ENCODE measurements at places on chromosomes 1 and 21.
A peak's percentile ranks its signal among the peaks of the same experiment; 100 is the strongest.

GRCh38 chr1:247007511-247008405, at the start of gene ZNF695:
Gene ZNF695, minus strand, starts transcription at chr1:247008057. Its CDS starts 149 bp downstream, at chr1:247007908.
- no peak for DNase-seq

GRCh38 chr1:156129687-156130577, 15.4 kb downstream of the LMNA start:
- DNase-seq, result peak; percentile 64

- DNase-seq, result no peak
Observed at GRCh38 chr21:41764558-41765419, 2.1 kb downstream of the RIPK4 start.

GRCh38 chr1:167669209-167670124, 39.4 kb downstream of the RCSD1 start:
- no peak for DNase-seq

DNA sequence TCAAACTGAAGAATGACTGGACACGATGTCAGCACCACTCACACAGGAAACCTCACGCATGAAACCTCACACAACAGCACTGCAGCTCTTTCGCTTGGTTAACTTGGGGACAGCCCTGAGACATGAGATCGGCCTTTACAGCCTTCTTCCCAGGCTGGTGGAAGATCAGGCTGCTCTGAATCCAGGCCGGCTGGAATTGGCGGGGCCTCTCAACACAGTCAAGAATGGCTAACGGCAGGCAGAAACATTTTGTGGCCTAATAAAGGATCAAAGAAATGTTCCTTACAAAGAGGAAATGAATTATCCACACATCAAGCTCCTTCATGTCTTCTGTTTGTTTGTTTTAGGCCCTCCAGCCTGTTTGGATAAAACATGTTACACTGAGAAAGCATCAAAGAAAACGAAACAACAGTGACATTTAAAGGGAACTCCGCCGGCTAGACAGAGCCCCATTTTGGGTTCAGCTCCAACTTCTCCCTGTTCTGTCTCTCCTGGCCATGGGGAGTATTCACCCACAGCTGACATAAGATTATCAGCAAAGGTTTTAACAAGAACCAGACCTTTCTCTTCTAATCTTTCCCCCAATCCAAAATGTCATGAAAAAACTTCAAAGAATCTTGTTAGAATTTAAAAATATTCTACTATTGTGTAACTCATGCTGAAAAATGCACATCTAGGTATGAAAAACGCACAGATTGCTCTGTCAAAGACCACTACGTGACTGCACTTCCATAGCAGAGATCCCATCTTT, 131.2 kb downstream of the SLC45A1 start:
- DNase-seq, result no peak

- DNase-seq, result no peak
Observed at GRCh38 chr1:170768929-170769328, 105.0 kb downstream of the PRRX1 start.

- no peak for DNase-seq
Observed at GRCh38 chr1:34781071-34781843, at the start of gene GJB3. Gene GJB3, plus strand, starts transcription at chr1:34781214. Its CDS starts 3,549 bp downstream, at chr1:34784763.

- DNase-seq, result no peak
Observed at GRCh38 chr1:169236143-169236542, 129.7 kb downstream of the ATP1B1 start.

DNA sequence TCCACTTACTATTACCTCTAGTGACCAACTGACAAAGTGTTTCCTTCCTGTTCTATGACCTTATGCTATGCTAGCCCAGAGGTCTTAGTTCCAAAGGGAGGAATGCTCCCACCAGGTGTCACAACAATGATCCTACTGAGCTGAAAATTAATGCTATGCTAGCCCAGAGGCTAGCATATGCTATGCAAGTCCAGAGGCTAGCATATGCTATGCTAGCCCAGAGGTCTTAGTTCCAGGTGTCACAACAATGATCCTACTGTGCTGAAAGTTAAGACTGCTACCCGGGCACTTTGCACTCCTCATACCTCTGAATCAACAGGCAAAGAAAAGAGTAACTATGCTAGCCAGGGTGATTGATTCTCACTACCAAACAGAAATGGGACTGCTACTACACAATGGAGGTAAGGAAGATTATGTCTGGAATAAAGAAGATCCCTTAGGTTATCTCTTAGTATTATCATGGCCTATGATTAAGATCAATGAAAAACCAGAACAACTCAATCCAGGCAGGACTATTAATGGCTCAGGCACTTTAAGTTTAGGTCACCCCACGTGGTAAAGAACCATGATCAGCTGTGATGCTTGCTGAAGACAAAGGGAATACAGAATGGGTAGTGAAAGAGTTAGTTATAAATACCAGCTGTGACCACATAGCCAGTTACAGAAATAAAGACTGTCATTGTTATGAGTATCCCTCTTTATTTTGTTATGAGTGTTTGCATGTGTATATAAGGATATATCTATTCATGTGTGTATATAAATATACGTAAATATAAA, 114.1 kb downstream of the CSMD2 start:
- no peak for DNase-seq

DNA sequence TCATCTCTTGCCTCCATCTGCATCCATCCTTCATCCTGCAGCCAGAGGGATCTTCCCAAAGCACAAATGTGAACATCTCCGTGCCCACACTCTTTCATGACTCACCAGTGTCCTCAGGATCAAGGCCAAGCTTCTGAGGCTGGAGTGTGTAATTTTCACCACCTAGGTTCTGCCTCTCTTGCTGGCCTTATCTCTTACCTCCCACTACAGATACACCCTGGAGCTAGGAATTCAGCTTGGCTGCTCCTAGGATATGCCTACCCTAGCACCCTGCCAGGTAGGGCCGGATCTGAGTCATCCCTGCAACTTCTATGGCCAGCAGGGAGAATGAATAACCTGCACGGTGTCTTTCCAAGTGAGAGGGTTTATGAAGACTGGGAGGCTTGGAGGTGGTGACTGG, 208.7 kb upstream of the CSF3R start:
- DNase-seq, result no peak

DNA sequence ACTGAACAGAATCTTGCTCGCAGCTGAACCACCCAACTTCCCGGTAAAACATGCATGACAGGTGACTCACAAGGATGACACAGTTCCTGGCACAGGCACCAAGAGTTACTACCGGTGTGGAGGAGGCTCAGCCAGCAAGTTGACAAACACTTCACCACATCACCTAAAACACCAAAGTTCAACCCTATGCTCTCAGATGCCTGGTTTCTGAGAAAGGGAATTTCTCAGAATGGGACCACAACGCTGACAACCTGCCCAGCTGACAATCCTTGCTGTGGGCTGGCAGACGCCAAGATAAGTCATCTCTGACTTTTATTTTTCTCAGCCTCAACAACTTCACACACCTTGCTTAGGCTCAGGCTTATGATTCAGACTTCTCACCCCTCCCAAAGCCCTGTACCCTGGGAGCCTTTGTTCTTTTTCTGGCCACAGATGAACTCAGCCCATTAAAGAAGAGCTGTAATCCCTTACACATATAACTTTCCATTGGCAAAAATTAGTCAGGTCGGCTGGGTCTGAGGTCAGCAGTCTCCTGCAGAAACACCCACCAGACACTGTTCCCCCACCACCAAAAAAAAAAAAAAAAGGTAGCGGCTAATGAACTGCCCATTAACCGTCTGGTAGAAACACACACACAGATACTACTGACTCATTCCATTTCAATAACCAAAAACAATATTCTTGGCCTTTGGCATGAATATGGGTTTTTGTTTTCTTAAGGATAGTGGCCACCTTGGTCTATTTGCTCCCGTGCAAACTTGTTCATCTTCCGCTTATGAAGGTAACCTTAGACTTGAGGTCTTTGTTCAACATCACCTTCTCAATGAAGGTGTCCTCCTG, 10.8 kb upstream of the TIAM1 start:
- peak; percentile 30 for DNase-seq

DNA sequence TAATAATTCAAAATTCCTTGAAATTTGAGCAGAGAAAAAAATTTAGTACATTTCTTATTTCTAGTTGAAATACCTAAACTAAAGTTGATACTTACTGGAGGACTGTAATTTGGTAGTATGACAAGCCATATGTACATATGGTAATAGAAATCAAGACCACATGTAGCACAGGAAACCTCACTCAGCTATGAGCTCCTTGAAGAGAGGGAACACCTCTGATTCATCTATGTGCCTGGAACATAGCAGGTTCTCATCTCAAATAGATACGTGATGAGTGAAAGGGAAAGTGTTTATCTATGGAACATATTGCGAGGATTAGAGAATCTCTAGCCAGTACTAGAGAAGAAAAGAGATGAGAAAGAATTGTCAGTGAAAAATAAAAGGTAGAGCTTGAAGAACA, 47.9 kb upstream of the GNG4 start:
- DNase-seq, result no peak

GRCh38 chr1:14590411-14591180, 7.9 kb upstream of the KAZN start:
- DNase-seq, result no peak

DNA sequence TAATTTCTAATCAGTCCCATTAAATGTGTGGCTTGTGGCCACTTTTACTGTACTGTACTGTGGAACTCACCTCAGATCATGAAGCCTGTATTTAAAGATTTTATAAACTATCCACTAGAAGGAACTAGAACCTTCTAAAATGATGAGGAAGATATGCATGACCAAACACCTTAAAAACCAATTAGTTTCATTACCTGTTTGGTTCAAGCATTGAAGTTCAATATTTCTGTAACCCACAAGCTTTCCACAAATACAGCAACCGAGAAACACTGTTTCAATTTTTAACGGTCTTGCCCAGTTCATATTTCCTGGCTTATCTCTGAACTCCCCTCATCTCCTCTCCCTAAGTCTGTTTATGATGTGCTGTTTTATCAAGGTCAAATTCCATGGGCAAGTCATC, 264.3 kb upstream of the PLD5 start:
- no peak for DNase-seq

GRCh38 chr1:230293390-230293700, 132.8 kb downstream of the PGBD5 start:
- no peak for DNase-seq

GRCh38 chr1:181557313-181557712, 74.0 kb downstream of the CACNA1E start:
- DNase-seq, result no peak

DNA sequence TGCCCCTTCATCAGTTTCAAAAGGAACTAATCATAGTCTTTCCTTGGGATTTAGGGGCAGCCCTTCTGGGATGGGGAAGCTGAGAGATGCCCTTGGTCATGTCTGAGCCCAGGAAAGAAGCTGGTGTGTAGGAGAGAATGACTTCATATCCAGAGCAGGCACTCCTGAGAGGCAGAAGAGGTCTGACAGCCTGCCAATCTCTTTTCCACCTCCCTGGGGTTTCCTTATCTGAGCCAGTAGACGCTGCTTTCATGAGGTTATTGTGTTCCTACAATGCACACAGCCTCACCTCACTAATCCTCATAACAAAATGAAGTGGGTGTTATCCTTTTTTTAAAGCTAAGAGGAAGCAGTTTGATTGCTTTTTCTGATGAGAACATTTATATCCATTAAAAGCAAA, 14.1 kb downstream of the ROR1 start:
- DNase-seq, result no peak

- no peak for DNase-seq
Observed at GRCh38 chr1:177659281-177659680, 310.6 kb downstream of the SEC16B start.

DNA sequence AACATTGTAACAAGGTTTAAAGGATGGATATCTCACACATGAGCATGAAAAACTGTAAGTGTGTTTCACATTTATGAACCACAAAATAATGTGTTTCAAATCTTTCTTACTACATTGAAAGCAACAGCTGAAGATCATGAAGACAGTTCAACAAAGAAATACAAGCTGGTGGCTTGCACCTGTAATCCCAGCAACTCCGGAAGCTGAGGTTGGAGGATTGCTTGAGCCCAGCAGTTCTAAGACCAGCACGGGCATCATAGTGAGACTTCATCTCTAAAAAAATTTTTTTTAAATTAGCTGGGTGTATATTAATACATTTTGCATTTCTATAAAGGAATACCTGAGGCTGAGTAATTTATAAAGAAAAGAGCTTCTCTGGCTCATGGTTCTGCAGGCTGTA, 27.1 kb upstream of the C1orf198 start:
- no peak for DNase-seq

DNA sequence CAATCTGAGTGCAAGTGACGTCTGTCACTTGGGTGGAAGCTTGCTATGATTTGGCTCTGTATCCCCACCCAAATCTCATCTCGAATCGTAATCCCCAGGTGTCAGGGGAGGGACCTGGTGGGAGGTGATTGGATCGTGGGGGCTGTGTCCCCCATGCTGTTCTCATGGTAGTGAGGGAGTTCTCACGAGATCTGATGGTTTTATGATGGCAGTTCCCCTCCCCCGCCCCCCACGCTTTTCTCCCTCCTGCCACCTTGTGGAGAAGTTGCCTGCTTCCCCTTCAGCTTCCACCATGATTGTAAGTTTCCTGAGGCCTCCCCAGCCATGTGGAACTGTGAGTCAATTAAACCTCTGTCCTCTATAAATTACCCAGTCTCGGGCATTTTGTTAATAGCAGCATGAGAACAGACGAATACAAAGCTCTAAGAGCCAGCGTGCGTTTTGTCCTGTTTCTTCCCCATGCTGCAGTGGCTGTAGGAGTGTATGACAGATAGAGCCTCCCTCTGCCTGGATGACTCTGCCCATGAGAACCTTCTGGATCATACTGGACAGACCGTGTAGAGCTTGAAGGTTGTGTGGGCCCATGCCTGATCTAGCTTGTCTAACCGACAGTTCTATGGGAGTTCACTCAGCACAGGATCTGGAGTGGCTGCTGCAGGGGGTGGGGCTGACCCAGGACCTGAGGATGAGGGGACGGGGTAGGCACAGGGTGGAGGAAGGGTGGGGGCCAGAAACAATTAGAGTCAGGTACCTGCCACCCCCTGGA, 139.7 kb upstream of the ERRFI1 start:
- no peak for DNase-seq

GRCh38 chr21:45169682-45170081, 95.3 kb downstream of the ADARB1 start:
- DNase-seq, result no peak

DNA sequence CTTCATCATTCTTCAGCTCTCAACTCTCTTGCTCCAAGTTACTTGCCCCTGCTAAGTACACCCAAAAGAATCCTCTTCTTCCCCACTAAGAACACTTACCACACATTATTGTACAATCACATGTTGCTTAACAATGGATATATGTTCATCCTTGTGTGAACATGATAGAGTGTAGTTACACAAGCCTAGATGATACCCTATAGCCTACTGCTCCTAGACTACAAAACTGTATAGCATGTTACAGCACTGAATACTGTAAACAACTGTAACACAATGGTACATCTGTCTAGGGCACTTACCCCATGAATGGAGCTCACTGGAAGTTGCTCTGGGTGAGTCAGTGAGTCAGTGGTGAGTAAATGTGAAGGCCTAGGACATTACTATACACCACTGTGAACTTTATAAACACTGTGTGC, 77.4 kb downstream of the RERE start:
- DNase-seq, result no peak

GRCh38 chr1:171299342-171299741, 14.6 kb upstream of the FMO4 start:
- no peak for DNase-seq
